ENCODE measurements at places on chromosomes 16 and 17. TPM values are rescaled to one million over a fixed set of nuclear protein-coding genes. Genes with fewer than 3 reads are reported as not detected.
A peak's percentile ranks its signal among the peaks of the same experiment; 100 is the strongest.

DNA sequence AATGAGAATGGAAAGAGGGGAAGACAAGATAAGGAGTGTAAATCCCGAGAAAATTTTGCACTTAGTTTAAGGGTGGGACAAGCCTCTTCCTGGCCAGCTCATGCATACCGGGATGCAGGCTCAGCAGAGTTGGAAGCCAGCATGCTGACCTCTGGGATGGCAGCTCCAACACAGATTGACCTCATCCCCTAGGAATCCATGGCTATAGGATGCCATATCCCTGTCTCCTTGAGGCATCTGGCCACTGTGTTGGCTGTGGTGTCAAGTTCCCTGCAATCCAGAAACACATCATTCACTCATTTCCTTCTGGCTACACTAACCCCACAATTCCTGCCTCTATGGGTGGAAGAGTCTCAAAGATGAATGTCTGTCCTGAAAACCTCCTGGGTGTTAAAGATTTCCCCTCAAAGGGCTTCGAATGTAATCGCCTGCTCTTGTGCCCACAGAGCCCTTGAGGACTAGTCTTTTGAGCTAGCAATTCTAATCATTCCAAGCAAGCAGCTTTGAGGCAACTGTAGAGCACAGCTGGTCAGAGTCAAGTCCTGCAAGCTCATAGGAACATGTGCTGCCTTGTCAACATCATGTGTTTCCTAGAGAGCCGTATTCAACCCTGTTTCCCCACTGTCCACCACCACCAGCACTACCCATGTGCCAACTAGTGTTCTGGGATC, 141.4 kb downstream of the PMP22 start:
- no peak overlapping the region for H3K4me3 ChIP-seq
- peak overlapping the region; percentile 54 for H3K27ac ChIP-seq
- H3K4me1 ChIP-seq, result peaks cover 17% of the 10 kb centered on the region

- H3K4me3 ChIP-seq, result no peak overlapping the region
- H3K4me1 ChIP-seq, result peaks cover 12% of the 10 kb centered on the region
- no peak overlapping the region for H3K27ac ChIP-seq
- H3K27me3 ChIP-seq, result no peaks in the 10 kb centered on the region
- DNase-seq, result peak; percentile 94
Observed at GRCh38 chr16:81696961-81697615, 82.0 kb upstream of the PLCG2 start.

The ZNF597 gene
- total RNA-seq, result 2.9 TPM

The EPX gene
- not detected for total RNA-seq

DNA sequence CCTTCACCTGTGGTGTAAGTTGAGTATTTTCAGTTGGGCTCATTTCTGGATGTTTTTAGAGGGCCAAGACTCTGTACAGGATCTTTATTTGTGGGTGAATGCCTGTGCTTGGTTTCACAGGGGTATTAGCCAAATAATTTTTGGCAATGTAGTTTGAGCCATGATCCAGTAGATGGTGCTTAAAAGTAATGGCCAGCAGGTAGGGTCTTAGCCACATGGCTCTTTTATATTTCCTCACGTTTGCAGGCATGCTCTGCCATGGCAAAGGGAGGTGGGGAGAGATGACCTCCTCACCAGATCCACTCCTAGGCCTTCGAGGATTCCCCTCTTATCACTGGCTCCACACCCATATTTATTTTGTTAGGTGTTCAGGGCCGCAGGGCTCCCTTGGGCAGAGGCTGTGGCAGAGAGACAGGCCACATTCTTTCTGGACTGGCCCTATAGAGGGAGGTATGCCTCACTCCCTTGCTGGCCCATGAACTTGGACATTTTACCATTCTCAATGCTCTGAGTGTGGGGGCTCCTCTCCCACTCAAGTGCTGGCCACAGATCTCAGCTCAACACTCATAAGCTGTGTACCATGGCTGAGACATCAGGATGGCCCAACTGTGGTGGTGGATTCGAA, 417.1 kb downstream of the XYLT1 start:
- H3K27me3 ChIP-seq, result no peaks in the 10 kb centered on the region
- no peak for DNase-seq
- H3K4me1 ChIP-seq, result no peaks in the 10 kb centered on the region

GRCh38 chr17:55004484-55004883, 35.9 kb downstream of the STXBP4 start:
- no peaks in the 10 kb centered on the region for H3K4me1 ChIP-seq
- H3K27me3 ChIP-seq, result no peaks in the 10 kb centered on the region
- H3K36me3 ChIP-seq, result no peaks in the 10 kb centered on the region
- DNase-seq, result no peak
- no peak overlapping the region for H3K27ac ChIP-seq

The TMEM114 gene
- not detected for total RNA-seq

GRCh38 chr16:15790458-15790857, 66.4 kb downstream of the MYH11 start:
- no peak overlapping the region for H3K4me3 ChIP-seq
- H3K27ac ChIP-seq, result no peak overlapping the region
- H3K36me3 ChIP-seq, result no peaks in the 10 kb centered on the region
- no peak for DNase-seq
- peaks cover under 1% of the 10 kb centered on the region for H3K27me3 ChIP-seq
- H3K4me1 ChIP-seq, result peaks cover 4% of the 10 kb centered on the region

Measured in osteoblast (primary cell).